ENCODE measurements at places on chromosomes 6 and 20. TPM values are rescaled to one million over a fixed set of nuclear protein-coding genes. Genes with fewer than 3 reads are reported as not detected.

Gene GABRR2
- 0.34 TPM for total RNA-seq

DNA sequence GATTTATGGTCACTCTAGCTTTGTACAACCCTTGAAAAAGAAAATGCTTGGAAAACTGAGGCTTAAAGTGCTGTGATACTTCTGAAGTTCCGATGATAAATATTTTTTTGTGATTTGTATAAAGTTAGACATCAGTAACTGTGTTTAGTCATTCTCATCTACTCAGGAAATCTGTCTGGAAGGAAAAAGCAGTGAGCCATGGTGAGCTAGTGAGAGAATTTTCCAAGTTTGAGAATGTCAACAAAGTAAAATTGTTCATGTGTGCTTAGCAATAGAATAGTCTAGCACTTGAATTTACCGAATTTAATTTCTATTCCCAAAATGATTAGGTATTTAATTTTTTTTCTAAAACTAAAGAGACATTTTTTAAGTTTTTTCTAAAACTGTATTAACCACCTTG lies 41.3 kb upstream of the PLCB4 start:
- no peak for DNase-seq

DNA sequence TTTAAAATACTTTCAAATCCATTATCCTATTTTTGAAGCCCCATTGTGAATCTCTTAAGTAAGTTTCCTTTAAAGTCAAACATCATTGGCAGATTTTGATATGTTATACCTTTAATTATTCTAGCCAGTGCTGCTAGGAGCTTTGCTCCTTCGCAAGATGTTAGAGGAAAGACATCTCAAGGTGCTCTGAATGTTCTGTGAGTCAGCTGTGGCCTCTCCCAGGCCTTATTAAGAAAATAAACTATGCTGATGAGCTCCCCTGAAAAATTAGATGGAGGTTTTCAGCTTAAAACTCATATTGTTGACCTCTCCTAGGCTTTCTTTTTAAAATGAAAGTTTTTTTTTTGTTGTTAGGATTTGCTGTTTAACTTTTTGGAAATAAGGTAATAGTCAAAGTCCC lies 57.3 kb downstream of the TRAF3IP2 start:
- no peak for DNase-seq

- no peak for DNase-seq
Measured at GRCh38 chr6:135286962-135287538, 105.9 kb downstream of the MYB start.

Gene FHL5
- total RNA-seq = not detected

- DNase-seq = peak; percentile 72
Measured at GRCh38 chr20:50321797-50322480, 131.3 kb downstream of the CEBPB start.

Gene RIPPLY2
- total RNA-seq = not detected

Gene MICA
- total RNA-seq = 70.0 TPM

DNA sequence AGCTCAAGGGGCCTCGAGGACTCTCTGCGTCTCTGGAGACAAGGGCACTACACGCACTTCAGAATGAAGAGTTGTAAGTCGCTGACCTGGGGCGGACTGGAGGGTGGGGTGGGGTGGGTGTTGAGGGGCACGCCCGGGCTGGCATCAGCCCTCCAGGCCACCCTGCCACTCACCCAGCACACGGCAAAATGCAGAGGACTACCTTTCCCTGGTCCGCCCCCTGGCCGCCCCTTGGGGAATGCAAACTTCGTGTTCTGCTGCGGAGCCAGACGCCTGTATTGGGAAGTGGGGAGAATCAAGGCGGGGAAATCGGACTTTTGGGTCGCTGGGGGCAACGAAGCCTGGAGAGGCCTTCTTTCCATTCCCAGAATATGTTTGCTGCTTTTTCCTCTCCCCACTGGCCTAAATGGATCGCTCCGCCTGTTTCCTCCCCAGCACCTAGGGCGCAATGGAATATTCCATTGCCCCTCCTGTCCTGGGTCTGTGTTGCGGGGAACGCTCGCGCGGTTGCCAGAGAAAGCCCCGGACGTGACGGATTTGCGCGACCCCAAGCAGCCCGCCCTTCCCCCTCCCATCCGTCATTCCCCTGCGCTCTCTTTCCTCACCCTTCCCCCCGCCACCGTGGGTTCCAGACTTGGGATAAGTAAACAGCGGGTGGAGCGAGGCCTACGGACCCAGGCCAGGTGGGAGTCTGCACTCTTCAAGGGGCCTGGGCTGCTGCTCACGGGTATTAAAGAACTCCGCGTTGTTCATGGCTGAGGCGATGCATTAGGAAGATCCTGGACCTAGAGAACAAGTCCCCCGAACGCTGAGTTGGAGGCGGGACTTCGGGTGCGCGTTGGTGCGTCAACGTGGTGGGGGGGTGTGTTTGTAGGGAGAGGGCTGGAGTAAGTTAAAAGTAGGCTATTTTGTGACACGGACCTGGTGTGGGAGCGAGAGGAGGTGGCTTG lies at the start of gene PPT2:
PPT2 (plus strand) TSS at position 578 of the 950 bp plus-strand sequence. CDS start 454 bp downstream, outside the sequence.
- DNase-seq = peak; percentile 87

Gene SCGN
- total RNA-seq = not detected

DNA sequence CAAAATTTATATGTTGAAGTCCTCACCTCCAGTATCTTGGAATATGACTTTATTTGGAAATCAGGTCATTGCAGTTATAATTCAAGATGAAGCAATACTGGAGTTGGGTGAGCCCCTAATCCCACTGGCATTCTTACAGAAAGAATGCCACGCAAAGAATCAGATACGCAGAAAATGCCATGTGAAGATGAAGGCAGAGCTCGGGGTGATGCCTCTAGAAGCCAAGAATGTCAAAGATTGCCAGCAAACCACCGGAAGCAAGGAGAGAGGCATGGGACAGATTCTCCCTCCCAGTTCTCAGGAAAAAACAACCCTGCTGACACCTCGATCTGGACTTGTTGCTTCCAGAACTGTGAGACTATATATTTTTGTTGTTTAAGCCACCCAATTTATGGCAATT lies 273.4 kb upstream of the CITED2 start:
- no peak for DNase-seq

DNA sequence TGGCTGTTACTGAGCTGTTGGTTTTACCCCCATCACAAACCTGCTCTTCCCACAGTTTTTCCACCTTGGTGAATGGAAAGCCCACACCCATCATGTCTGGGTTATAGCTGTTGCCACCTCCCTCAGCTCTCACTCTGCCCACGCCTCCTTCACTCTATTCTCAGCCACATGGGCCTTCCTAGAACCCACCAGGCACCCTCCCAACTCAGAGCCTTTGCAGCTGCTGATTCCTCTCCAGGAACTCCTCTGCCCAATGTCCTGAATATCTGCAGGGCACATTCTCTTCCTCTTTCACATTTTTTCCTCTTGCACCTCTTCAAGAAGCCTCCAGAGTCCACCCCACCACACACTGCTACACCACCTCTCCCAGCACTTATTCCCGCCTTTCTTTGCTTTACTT lies 177.4 kb downstream of the TBXT start:
- DNase-seq = no peak

DNA sequence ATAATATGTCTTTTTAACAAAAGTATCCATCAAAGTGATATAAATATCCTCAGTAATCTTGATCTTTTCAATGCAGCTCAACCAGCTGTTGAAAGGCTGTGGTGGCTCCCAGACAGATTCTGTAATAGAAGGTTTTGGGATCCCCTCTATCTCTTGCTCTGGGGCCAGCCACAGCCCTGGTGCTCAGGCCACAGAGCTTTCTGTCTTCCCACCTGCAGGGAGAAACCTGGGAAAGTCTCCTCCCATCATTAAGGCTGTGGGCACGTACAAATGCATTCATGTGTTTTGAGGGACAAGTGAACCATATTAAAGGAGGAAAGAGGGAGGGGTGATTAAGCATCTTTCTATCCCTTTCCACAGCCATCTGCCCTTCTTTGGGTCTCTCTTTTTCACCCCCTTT lies 183.1 kb downstream of the PRDM13 start:
- DNase-seq = no peak

Gene CLVS2
- not detected for total RNA-seq

GRCh38 chr6:79665725-79666551 lies 34.8 kb downstream of the SH3BGRL2 start:
- no peak for DNase-seq

- DNase-seq = no peak
Measured at GRCh38 chr20:32450484-32451061, 92.4 kb downstream of the ASXL1 start.

GRCh38 chr6:123393331-123393730 lies 243.4 kb downstream of the TRDN start:
- no peak for DNase-seq

Gene DNAH8
- total RNA-seq = not detected

GRCh38 chr6:149913540-149914240 lies 9.2 kb downstream of the RAET1G start:
- no peak for DNase-seq

- DNase-seq = no peak
Measured at GRCh38 chr6:17665132-17665531, 41.6 kb downstream of the NUP153 start.

- peak; percentile 20 for DNase-seq
Measured at GRCh38 chr6:85923013-85923430, 280.3 kb upstream of the SYNCRIP start.

DNA sequence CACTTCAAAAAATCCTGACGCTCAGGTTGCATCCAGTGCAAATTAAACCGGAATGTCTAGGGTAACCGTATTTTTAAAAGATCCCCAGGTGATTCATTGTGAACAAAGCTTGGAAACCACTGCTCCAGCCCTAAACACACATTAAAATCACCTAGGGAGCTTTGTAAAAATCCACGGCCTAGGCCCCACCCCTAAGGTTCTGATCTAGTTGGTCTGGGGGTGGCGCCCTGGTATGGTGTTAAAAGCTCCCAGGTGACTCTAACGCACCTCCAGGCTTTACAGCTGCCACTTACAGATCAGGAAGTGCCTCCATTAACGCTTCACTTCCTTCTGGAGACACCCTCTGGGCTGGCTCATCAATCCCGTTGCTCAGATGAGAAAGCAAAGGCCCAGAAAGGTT lies 92.2 kb downstream of the GRM4 start:
- no peak for DNase-seq

DNA sequence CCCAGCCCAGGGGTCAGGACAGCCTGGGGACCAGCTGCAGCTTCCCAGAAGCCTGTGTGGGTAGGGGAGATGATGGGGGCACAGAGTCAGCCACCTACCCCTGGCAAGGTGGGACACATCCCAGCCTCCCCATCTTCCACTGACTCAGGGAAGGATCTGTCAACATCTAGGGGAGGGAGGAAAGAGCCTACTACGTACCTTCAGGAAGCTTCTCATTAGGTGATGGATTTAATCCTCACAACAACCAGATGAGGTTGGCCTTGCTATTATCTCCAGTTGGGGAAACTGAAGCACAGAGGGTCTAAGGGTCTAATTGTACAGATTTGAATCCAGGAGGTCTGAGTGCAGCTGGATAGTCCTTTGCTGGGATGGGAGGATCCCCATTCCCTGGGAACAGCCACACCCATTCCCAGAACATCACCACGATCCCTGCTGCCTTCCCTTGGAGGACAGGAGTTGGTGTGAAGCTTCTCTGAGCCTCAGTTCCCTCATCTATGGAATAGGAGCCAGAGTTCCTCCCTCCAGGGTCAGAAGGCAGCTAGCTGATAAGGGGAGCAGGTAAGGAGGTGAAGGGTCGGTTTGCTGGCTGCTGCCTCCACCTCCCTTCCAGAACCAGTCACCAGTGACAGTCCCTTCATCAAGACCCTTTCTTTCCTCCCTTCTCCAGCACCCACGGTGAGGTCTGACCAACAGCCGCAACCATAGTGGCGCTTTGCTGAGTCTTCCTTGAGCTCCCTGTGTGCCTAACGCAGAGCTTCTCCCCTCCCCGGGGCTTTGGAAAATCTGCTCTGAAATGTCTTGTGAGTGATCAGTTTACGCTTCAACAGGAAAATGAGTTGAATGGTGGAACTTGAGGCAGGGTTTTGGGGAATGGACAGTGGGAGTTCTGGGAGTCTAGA lies 56.8 kb downstream of the CEBPB start:
- DNase-seq = no peak

DNA sequence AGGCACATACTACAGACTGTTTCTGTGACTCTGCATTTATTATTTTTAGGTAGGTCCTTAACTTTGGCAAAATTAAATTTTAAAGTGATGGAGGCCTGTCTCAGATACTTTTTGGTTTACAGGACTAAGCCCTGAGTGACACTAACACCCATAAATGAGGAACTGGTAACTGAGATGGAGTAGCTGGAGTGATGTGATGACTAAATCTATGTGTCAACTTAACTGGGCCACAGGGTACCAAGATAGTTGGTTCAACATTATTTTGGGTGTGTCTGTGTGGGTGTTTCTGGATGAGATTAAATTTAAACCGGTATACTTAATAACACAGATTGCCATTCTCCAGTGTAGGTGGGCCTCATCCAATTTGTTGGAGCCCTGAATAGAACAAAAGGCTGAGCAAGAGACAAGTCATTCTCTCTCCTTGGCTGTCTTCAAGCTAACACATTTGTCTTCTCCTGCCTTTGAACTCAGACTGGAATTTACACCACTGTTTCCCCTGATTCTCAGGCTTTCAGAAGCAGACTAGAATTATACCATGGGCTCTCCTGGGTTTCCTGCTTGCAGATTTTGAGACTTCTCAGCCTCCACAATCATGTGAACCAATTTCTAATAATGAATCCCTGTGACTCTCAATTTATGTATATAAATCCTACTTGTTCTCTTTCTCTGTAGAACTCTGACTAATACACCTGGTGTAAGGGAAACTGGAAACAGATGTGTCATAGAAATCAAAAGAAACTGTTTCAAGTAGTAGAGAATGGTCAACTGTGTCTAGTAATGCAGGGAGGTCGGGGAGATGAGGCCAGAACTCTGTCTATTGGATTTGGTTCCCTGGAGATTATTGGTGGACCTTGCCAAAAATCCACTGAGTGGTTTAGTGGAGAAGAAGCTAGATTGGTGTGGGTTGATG lies 579.2 kb downstream of the EPM2A start:
- no peak for DNase-seq

- DNase-seq = no peak
Measured at GRCh38 chr20:35275741-35276251, 2.1 kb downstream of the MMP24OS start.

Gene LY6G6D
- total RNA-seq = not detected

DNA sequence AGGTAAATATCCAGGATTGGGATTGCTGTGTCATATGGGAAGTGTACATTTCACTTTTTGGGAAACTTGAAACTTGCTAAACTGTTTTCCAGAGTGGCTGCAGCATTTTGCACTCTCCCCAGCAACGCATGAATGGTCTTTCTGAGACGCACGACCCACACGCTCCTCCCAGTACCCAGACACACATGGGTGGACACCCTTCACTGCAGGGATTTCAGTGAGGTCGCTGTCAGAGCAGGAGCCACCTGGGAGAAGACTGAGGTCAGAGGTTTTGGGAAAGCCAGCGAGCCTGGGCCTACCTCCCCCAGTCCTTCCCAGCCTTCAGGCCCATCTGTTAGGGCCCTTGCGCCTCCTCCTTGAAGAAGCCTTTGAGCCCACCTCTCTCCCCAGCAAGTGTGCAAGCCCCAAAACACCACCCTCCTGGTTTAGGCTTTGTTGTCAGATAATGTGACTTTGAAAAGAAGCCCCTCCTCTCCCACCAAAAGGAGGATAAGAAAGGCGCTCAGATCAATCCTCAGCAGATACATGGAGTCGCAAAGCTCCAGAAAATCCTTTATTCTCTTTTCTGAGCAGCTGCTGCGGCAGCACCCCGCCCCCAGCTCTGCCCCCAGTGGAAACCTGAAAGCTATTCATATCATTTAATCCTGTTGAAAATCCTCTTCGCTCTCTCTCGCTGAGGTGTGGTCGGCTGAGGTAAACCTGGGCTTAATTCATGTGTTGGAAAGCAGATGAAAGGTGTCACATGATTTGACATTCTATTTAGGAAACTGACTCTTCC lies 12.7 kb upstream of the JAG1 start:
- no peak for DNase-seq

GRCh38 chr6:117226778-117227177 lies 38.6 kb upstream of the VGLL2 start:
- no peak for DNase-seq
